ENCODE measurements at places on chromosomes 16 and 17. TPM values are rescaled to one million over a fixed set of nuclear protein-coding genes. Genes with fewer than 3 reads are reported as not detected.
A peak's percentile ranks its signal among the peaks of the same experiment; 100 is the strongest.

CDK12 gene
- total RNA-seq: 49.8 TPM

ADAM11 gene
- total RNA-seq: 396 TPM

RASL10B gene
- 3.3 TPM for total RNA-seq

CA10 gene
- total RNA-seq: 1.3 TPM

CD300A gene
- total RNA-seq: 0.25 TPM

DNA sequence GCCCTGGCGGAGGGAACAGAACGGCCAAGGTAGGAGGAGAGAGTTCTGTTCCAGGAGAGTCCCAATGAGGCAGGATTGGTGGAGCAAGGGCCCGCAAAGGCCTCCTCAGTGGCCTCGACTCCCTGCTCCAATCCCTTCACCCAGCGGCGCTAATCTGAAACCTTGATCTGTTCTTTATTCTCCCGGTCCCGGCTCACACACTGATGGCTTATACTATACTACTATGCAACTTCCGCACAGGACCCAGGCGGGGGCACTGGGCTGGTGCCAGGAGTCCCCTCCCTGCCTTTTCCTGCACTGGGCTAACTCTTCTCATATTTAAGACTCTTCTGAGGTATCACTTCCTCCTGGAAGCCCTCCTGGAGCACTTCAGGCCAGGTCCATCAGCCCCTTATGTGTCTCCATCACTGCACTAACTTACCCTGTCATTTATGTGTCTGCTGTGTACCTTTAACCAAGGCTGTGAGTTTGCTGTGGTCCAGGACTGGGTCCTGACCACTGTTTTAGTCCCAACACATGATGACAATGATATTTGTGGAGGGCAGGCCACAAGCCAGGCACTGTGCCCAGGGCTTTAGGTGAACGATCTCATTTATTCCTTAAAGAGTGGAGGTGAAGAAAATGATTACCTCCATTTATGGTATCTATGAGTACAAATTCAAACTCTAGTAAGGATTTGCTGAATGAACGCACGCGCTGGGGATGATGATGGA, 6.8 kb downstream of the CCDC102A start:
- no peak for DNase-seq

- no peak for DNase-seq
Measured at GRCh38 chr17:1373707-1374237, 26.2 kb downstream of the YWHAE start.

DNA sequence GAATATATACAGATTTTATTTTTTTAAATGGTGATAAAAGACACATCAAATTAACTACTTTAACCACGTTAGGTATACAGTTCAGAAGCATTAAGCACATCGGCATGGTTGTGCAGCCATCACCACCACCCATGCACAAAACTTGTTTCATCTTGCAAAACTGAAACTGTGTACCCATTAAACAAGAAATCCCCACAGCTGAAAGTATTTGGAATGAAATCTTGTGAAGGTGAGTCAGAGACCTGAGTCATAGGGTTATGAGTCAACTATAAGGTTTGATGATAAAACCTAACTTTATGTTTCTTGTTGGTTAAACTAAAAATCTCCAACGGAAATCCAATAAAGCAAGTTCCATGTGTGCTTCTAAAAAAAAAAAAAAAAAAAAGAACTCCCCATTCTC, 561.6 kb upstream of the PSMD7 start:
- DNase-seq: no peak

DNA sequence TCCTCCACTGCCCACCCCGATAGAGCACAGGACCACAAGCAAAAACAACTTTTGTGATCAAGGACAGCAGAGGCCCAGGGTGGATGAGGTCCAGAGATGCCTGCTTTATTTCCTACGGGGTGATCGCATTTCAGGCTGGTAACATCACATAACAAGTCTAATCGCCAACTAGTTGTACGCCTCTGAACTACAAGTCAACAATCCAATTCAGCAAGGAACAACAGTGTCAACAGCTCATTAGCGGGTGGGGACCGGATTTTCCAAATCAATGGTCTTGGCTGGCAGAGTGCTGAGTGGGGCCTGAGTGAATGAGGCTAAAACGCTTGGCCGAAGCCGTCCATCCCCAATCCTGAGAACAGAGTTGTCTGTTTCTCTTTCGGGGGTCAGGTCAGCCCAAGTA, 17.1 kb downstream of the MRM3 start:
- DNase-seq: no peak

GRCh38 chr17:72332367-72332766, 211.5 kb downstream of the SOX9 start:
- no peak for DNase-seq

DNA sequence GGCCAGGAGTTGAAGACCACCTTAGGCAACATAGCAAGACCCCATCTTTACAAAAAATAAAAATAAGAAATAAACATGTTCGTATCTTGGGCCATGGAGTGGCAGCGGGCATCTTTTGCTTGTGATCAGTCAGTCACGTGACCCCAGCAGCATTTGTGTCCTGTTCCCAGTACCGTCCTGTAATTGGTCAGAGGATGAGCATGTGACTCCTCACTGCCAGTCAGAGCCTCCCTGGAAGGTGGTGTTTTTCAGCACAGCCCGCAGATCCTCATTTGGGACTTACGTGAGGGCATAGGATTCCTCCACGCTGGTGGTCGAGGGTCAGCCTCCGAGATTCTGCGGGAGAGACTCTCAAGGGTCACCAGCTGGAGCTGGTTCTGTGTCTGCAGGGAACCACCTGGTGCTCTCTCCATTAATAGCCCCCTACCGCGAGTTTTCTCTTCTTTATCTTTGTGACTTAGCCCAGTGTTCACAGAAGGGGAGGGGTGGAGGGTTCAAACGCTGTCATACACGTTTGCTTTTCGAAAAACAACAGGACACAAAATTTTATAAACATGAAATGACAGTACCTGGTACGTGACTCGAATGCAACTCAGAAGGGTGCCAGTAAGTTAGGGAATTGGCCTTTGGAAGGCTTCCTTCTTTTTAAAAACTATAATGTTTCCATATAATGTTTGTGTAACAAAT, 17.2 kb downstream of the MRC2 start:
- DNase-seq: no peak

- DNase-seq: peak; percentile 85
Measured at GRCh38 chr16:85303354-85303883, 191.1 kb upstream of the CIBAR2 start.

GRCh38 chr17:44204441-44204882, 4.8 kb upstream of the ATXN7L3 start:
- no peak for DNase-seq

- no peak for DNase-seq
Measured at GRCh38 chr17:30808785-30809286, 15.7 kb downstream of the CRLF3 start.

- peak; percentile 67 for DNase-seq
Measured at GRCh38 chr16:70454222-70455034, at the start of gene FCSK. TSS of gene FCSK (plus strand) at chr16:70454595. CDS start at chr16:70463191, 8,596 bp downstream.

GRCh38 chr17:17526369-17526768, 30.2 kb upstream of the RASD1 start:
- peak; percentile 15 for DNase-seq

All from glutamatergic neuron (in vitro differentiated cells).